LHCN-M2 (cell line): ENCODE measurements at places on chromosomes 1 and 21.

DNA sequence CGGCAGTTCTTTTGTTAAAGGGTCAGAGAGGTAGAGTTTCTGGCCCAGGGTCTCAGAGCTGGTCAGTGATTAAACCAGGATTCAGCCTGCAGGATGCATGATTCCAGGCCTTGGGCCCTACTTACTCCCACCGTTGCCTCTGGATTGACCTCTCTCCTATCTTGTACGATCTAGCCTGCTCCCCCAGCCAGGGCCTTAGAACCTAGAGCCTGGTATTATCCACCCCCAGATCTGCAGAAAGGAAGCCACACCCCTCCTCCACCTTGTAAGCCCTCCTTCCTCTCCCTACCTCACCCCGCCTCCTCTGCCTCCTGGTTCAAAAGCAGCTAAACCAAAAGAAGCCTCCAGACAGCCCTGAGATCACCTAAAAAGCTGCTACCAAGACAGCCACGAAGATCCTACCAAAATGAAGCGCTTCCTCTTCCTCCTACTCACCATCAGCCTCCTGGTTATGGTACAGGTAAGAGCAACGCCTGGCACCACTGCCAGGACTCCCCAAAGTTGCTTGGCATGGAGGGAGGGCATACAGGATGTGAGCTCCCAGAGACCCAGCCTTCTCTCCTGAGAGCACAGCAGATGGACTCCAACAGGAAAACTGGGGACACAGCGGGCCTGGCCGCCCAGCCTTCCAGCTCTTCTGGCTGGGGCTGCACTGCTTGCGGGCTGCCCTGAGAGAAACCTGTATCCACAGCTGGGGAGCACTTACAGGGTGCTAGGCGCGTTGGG is at the start of gene CD52:
TSS of gene CD52 (plus strand) at position 347 of the 726 bp plus-strand sequence. CDS start at position 407, 60 bp downstream.
- DNase-seq: no peak

- no peak for DNase-seq
These were observed 95.4 kb downstream of the INTS7 start for GRCh38 chr1:211939876-211940468.

- no peak for DNase-seq
These were observed 71.2 kb downstream of the CASZ1 start for GRCh38 chr1:10724948-10725847.

- no peak for DNase-seq
These were observed 45.5 kb downstream of the PARP1 start for GRCh38 chr1:226362361-226362760.

- DNase-seq: no peak
These were observed 63.3 kb upstream of the RNF11 start for GRCh38 chr1:51172811-51173210.

- DNase-seq: no peak
These were observed 14.6 kb downstream of the CHIT1 start for GRCh38 chr1:203214871-203215270.

DNA sequence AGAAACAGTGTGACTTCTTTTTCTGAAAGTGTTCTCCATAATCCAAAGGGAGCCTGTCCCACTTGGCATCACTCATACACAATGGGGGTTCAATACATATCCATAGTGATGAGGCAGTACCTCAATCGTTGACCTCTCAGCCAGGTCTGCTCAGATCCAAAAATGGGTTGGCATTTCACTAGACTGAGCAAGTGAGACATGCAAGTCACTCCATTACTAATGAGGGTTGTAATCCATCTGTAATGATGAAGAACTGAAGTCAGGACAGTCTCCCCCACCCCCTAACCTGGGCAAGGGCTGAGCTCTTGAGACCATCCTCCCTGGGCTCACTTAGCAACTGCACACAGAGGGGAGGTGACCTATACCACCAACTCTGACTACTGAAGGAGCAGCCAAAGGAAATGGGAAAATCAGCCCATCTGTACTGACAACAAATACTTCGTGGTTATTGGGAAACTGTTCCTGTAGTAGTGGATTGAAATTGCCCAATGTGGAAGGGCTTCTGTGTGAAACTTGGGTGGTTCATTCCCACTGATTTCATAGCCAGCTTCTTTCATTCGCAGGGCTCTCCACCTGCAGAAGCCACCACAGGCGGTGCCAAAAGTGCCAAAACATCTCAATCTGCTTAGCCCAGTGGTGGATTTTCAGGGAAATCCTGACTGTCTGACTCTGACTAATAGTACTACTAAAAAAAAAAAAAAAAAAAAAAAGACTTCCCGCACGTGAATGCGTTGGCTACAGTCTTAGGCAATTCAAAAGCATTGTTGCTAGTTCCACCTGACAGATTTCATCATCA is 5.0 kb downstream of the NGF start:
- DNase-seq: peak; percentile 35

DNA sequence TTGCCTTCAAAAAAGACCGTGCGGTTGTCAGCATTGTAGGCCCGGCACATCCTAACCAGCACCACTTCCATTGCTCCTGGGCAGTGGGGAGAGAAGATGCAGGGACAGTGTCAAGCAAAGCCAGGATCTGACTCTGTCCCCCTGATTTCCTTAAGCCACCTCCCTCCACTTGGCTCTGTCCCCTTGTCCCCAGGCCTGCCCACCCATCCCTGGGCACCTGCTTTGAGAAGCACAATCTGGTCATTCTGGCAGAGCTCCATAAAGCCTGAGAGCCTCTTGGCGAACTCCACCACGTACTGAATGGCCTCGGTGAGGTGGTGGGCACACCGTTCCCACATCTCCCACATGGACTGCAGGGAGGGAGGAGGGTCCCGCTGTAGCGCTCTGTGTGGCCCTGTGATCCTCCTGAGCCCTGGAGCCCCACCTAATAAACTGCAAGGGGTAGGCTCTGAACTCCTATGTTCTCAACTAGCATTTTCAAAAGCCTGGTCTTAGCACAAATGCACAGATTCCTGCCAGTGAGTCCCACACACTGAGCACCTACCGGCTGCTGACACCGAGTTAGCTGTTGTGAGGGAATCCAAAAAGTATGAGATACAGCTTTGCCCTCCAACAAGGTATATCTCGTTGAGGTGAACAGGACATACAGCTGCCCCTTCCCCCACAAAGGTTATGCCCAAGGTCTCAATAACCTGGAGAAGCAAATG is 8.2 kb upstream of the LINGO4 start:
- no peak for DNase-seq

GRCh38 chr1:37677143-37677439 is 15.2 kb upstream of the CDCA8 start:
- DNase-seq: no peak

- peak; percentile 93 for DNase-seq
These were observed 5.7 kb downstream of the HSPG2 start for GRCh38 chr1:21931171-21932093.

DNA sequence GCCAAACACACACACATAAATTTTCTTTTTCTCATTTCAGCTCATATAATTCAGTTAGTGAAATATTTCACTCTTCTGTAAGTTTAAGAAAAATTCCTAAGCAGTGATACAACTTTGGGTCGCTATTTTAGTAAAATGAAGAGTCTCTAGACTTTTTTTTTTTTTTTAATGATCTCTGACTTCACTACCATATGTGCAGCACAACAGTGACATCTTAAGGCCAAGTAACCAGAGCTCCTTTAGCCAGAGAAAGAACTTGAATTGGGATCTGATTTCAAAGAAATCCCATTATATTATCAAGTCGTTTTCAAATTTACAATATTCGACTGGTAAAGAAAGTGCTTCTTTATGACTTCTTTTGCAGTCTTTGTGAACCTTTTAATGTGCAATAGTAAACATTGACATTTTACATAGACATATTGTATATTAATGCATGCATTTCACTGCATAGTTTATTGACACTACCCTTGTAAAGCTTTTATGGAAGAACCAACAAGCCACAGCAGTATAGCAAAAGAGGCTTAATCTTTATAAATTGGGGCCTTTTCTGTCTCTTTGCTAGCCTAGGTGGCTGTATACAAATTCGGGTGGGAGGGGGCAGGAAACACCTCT is 62.2 kb downstream of the LRRC40 start:
- peak; percentile 60 for DNase-seq
